NCI-H187 (cell line): ENCODE measurements at places on chromosomes 16 and 17.

- no peak for DNase-seq
These were observed 21.4 kb downstream of the UBE2O start for GRCh38 chr17:76431509-76431908.

- no peak for DNase-seq
These were observed 18.7 kb downstream of the SREBF1 start for GRCh38 chr17:17818088-17818526.

DNA sequence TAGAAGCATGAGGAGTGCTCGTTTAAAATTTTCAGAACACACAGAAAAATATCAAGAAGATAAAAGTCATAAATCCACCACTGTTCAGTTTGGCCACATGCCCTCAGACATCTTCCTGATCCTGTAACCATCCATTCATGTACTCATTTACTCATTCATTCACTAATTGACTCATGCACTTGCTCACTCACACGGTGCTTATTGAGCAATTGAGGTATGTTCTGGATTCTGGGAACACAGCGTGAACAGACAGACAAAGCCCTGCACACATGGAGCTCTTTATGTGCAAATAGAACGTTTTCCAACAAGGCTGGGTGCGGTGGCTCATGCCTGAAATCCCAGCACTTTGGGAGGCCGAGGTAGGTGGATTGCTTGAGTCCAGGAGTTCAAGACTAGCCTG, 10.2 kb upstream of the NATD1 start:
- no peak for DNase-seq

- DNase-seq: no peak
These were observed 136.3 kb upstream of the CACNG3 start for GRCh38 chr16:24119807-24120206.

DNA sequence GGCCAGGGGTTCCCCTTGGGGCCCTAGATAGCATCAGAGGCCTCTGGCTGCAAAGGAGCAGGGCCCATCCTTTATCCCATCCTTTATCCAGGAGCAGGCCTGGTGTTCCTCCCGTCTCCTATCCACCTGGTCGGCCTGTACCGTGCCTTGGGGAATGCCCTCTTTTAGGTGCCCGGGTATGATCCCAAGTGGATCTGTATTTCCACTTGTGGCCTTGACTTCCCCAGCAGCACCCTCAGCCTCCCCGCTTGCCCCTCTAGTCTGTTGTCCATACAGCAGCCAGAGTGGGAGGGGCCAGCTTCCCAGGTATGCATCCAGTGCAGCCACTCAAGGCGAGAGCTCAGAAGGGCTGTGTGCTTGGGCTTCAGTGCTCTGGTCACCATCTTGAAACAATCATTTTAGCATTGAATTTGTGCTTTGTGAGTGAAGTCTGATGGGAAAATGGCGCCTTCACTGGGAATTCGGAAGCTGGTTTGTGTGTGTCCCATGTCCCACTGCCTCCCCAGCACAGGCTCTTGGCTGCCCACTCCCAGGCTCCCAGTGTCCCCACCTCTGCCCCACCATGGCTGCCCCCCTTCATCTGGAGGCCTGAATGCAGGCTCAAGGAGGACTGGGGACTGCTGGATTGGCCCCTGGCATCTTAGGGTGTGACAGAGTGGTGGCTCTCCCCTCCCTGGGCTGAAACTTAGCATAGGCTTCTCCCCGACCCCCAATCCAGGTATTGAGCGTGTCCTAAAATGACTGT, 3.3 kb upstream of the RNF112 start:
- DNase-seq: no peak

GRCh38 chr17:39926588-39927100, 757 bp downstream of the ORMDL3 start:
- no peak for DNase-seq

DNA sequence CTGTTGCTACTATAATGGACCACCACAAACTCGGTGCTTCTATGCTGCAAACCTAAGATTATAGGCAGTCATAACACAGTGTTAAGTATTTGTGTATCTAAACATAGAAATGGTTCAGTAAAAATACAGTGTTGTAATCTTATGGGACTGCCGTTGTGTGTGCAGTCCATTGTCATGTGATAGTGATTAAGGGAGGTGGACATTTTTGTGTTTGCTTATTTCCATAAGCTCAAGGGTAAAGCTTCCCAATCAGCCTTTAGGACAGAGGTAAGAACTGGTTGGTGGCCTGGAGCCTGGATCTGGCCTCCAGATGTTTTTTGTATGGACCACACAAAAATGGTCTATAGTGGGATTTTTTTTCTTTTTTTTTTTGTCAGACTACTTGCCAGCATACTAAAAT, 29.9 kb downstream of the WWOX start:
- no peak for DNase-seq
